ENCODE measurements at places on chromosomes 1 and 21.

GRCh38 chr1:44947063-44947773 is 39.2 kb downstream of the EIF2B3 start:
- no peak for DNase-seq

DNA sequence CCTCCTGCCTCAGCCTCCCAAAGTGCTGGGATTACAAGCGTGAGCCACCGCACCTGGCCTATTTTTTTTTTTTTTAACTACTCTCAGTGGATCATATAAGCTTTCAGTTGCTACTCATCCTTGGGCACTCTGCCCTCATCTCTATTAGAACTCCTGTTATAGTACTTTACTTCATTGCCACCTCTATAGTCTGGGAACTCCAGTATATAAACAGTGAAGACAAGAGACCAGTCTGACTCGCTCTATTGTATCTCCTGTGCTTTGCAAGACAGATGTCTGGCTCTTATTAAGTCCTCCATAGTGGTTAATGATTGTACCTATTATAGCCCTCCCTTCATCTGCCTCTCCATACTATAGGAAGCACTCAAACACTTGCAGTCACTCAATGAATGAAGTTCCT is 15.1 kb downstream of the KHDRBS1 start:
- DNase-seq: peak; percentile 25

- no peak for DNase-seq
These were observed 14.0 kb downstream of the NR5A2 start for GRCh38 chr1:200041337-200042118.

DNA sequence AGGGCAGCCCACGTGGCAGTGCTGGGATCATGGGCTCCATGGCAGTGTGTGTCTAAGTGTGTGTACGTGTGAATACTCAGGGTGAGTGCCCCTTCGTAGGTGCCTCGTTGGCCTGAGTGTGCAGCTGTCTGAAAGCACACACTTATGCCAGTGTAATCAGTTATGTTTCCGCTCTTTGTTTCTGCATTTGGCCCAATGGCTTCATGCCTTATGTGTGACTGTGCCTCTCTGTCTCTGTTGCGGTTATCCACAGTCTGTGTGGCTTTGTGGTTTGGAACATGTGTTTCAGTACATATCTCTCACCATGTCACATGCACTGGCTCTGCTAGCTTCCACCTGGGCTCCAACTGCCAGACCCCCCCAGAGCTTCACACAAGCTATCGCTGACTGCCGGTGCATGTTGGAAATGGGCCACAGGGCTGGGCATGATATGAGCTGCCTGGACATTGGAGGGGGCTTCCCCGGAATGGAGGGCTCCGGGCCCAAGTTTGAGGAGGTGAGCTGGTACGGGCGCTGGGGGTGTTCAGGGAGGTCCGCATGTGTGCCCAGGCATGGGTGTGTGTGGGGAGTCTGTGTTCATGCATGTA is 70.3 kb upstream of the TINAGL1 start:
- DNase-seq: no peak

DNA sequence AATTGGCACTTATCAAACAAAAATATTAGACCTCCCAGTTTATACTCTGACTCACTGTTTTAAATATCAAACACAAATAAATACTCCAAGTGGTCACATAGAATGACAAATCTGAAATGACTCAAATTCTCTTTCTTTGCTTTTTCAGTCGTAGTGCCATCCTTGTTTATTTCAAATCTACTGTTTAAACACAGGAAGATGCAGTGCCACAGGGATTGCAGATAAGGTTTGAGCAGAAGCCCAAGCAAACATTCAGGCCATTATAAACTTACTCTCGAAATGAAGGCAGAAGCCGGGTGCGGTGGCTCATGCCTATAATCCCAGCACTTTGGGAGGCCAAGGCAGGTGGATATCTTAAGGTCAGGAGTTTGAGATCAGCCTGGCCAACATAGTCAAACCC is 255.4 kb upstream of the PLXNA2 start:
- DNase-seq: no peak

- no peak for DNase-seq
These were observed 84.1 kb upstream of the COX20 start for GRCh38 chr1:244751271-244751895.

- no peak for DNase-seq
These were observed 32.2 kb downstream of the CACHD1 start for GRCh38 chr1:64502083-64502482.

GRCh38 chr21:45499201-45499750 is 43.0 kb downstream of the SLC19A1 start:
- no peak for DNase-seq

- no peak for DNase-seq
These were observed 8.8 kb downstream of the ETV3L start for GRCh38 chr1:157090771-157091170.
